ENCODE measurements at places on chromosomes 16 and 17.

GRCh38 chr17:81948635-81949378 is 1.8 kb upstream of the MYADML2 start:
- no peak for DNase-seq

GRCh38 chr16:89729863-89730593 is 8.7 kb downstream of the ZNF276 start:
- DNase-seq, result no peak

DNA sequence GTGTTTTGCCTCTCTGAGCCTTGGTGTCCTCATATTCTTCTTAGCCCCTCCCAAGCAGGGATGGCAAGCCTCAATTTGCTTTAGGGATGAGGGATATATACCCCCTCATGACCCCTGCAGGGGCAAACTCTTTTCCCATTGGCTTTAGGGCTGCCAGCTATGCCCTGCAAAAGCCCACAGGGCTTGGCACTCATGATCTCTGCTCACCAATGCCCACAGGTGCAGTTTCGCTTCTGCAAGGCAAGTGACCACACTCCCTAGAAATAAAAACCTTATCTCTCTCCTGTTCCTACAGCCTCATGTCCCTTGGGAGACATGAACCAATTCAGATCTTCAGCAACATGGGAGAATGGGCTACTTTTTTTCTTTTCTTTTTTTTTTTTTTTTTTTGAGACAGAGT is 8.8 kb downstream of the BEAN1 start:
- DNase-seq, result no peak

DNA sequence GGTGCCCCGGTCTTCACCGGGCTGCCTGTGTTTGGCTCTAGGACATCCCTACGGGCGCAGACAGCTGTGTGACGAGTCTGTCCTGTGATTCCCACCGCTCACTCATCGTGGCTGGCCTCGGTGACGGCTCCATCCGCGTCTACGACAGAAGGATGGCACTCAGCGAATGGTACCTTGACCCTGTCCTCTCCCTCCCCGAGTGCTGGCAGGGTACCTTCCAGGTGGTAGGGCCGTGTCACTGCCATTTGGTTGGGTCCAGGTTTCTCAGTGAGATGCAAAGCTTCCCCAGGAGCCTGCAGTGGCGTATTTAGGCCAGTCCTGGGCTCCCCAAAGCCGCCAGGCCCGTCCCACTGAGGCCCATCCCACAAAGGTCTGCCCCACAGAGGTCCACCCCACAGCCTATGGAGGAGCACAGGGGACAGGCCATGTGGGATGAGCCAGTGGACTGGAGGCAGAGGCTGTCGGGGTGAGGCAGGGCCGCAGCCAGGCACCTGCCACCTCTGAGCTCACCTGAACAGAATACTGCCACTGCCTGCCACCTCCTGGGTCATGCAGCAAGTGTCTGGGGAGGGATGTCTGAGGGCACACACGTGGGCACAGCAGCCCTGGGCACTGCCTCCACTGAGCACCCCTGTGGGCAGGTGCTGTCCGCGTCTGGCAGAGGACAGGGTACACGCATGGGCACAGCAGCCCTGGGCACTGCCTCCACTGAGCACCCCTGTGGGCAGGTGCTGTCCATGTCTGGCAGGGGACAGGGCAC is 31.4 kb upstream of the CHMP6 start:
- no peak for DNase-seq

DNA sequence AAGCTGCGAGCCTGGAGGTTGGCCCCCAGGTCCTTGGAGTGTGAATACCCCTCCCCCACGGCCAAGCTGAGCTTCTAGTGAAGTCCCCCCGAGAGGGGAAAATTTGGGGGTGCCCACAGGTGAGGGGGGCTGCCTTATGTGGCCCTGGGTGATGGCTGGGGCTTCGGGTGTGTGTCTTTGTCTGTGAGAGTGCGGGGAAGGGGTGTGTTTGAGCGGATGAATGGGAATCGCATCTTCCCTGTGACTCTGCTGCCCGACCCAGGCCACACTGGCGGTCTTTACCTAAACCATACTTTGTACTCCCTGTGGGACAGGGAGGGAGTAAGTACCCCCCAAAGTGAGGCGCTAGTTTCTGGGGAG is 1.3 kb downstream of the SBK1 start:
- no peak for DNase-seq

DNA sequence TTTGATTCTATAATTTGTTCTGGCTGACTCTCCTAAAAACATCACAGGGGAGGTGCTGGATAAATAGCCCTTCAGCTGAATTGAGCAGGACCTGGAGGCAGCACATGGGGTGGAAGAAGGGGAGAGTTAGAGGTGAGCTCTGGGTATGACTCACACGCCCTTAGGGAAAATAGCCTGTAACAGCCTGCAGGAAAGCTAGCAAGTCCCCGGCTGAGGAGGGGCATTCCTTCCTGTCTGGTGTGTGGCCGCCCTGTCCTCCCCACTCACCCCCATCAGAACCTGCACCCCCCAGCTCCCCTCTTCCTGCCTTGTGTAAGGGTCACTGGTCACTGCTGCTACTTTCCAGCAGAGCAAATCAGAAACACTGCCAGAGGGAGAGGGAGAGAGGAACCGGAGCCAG is 187.4 kb downstream of the C16orf95 start:
- DNase-seq, result no peak

- DNase-seq, result no peak
Measured at GRCh38 chr16:70695331-70696070, 9.6 kb upstream of the MTSS2 start.

DNA sequence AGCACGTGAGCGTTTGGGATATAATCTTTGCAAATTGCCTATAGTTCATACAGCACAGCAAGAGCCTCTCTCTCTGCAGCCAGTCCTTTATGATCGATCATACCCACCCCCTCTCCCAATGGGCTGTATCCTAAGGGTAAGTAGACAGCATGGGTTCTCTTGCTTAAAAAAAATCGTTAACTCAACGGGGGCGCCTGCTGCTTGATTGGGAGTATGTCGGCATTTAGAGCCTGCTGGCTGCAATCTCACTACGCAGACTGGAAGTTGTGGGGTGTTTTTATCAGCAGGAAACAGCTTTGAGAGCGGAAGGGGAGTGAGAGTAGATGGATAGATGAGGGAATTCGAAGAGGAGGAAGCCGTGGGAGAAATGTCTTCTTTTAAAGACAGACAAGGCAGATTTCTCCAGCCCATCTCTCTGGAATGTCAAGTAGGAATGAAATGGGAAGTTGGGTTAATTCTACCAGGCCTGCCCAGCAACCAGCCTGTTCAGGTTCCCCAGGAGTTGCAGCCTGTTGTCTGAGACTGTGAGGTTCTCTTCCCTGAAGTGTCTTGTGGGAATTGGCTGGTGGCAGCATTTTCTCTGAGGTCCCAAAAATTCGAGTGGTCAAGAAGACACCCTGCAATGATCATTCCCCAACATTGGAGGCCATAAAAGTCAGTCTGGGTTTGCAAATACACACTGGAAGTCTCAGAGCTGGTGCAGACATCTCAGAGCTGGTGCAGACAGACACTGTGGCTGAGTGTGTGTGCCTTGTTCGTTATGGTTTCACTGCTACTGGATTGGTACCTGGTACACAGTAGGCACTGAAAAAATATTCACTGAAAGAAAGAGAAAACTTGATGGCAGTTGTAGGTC is 65.6 kb downstream of the PRKCB start:
- no peak for DNase-seq

DNA sequence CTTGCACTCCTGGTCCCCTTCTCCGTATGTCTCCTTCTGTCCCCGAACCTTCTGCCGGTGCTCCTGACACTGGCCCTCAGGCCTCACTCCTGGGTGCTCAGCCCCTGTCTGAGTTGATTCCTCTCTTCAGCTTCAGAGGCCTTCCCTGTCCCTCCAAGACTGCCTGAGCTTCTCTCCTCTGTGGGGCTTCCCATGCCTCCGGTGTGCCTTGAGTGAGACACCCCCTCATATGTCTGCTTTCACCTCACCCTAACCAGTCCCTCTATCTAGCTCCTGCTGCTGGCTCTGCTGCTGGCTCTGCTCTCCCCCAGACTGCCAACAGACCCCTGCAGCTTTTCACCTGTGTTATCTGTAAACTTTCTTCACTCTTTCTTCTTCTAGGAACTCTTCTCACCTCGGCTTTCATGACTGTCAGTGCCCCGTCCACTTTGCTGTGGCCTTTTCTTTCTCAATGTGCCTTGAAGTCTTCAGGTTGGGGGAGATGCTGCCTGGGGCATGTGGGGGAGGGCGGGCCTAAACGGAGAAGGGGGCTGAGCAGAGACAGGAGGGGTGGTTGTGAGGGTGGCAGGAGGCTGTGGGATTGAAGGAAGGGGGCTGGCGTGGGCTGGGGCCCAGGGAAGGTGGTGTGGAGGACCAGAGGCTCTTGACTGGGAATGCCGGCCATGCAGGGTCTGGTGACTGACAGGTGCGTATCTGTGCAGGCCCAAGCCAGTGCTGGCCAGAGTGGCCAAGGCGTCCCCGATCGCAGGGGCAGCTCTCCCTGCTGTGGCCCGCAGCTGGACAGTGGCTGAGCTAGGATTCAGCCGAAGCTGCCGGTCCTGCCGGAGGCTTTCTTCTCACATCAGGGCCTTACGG is 81.3 kb downstream of the METRNL start:
- DNase-seq, result no peak

DNA sequence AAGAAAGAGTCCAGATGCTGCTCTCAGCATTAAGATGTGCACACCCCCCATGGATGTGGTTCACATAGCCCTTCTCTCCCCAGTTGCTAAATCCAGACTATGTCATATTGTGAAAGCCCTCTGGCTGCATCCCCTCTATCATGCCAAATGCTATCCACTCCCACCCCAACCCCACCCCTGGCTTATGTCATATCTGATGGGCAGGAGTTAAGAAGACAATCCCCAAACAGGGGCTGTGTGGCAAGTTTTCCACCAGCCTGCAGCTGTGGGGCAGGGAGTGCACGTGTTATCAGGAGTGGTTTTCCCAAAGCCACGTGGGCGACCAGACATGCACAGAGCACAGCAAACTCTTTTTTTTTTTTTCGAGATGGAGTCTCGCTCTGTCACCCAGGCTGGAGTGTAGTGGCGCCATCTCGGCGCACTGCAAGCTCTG is 10.0 kb downstream of the FAM117A start:
- DNase-seq, result no peak

- DNase-seq, result no peak
Measured at GRCh38 chr16:23480257-23480656, 27.3 kb upstream of the COG7 start.

Measured in fibroblast of skin of left biceps (primary cell).